ENCODE measurements at places on chromosomes 5 and 9.

- DNase-seq: no peak
Measured at GRCh38 chr5:1399737-1400136, 45.5 kb downstream of the SLC6A3 start.

DNA sequence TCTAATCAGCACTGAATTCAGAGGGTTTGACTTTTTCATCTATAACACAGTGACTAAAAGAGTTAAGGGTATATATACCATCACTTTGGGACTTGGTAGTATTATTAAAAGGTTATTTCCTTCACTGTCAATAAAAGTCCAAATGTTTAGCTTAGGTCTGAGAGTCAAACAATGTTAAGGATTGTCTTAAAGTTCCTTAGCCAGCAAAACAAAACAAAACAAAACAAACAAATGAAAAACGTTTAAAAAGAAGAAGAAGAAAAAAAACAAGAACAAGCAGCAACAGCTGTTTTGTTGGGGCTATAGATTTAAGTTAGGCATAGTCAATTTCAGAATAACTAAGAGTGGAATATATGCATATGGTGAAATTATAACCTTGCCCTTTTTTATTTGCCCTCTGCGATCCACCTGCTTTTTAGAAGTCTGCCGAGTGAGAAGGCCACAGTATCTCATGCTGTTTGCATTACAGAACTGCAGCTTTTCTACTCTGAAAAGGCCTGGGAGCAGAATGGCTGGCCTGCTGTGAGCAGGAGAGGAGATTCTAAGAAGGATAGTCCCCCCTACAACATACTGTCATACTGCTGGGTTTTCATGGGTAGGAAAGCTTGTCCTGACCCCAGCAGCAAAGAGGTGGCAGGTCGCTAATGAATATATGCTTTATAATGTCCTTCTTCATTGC is 141.7 kb downstream of the NTRK2 start:
- DNase-seq: no peak

GRCh38 chr9:120344230-120344629 is 235.7 kb downstream of the CDK5RAP2 start:
- no peak for DNase-seq

GRCh38 chr5:108398964-108399363 is 17.1 kb upstream of the FBXL17 start:
- DNase-seq: no peak

- no peak for DNase-seq
Measured at GRCh38 chr9:73155968-73156864, 4.6 kb downstream of the ANXA1 start.

GRCh38 chr9:134223091-134223490 is 58.7 kb upstream of the RNU6ATAC start:
- DNase-seq: peak; percentile 1

DNA sequence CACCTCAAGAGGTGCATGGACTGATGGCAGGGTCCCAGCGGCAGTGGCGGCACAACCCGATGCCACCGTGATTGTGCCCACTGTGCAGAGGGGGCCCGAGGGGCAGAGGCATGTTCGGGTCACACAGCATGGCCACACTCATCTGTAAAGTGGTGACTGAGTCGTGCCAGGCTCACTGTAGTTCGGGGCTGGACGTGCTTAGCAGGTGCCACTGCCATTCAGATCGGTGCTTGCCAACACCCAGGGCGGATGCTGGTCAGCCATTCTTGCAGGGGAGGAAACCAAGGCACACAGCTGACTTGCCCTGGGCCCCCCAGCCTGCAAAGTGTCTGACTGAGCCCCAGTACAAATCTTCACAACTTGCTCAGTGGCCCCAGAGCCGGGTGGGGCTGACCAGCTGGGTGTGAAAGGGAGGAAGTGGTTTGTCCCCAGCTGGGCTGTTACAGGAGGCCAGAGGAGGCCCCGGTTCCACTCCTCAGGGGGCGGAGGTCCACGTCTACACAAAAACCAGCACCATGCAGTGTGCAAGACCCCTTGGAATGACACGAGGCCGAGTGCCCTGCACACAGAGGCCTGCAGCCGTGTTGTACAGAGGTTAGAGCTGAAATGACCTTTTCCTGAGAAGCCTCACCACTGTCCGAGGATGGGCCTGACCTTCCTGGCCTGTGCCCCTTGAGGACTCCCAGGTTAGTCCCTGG is 17.9 kb downstream of the FGD3 start:
- DNase-seq: no peak

- DNase-seq: no peak
Measured at GRCh38 chr9:91937056-91937455, 13.0 kb downstream of the ROR2 start.

DNA sequence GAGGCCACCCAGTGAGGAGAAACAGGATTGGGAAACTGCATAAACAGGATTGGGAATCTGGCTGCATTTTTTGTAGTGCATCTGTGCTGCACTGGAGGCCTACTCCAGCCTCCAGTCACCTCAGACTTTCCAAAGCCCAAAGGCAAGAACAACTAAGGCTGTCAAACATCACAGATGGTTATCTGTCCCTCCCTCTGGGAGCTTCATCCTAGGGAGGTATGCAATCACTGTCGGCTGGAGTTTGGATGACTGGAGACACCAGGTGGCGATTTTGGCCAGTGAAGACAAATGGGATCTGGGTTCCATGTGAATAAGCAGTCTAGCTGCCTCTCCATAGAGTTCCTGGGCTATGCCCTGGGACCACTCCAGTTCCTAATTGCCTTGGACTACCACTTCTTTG is 9.3 kb upstream of the SPINK13 start:
- no peak for DNase-seq
